DMS53 (cell line): ENCODE measurements at places on chromosomes 13 and 19.

- DNase-seq = peak; percentile 42
Measured at GRCh38 chr19:3132971-3133792, 2.7 kb upstream of the GNA15 start.

DNA sequence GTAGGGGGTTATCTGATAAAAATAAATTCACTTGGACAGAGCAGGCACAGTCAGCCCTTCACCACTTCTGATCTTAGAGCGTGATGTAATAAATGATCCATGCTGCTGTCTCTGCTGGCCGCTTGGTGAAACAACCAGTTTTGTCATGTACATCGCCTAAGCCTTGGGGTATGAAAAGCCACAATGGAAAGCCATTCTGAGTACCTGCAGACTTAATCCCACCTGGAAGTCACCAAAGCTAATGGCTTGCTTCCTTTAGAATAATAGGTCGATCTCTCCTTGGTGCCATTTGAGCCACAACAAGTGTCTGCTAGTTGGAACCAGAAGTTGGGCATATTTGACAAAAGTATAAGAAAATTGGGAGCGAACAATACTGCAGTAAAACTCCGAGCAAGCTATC lies 1649.7 kb upstream of the SPRY2 start:
- DNase-seq = no peak

DNA sequence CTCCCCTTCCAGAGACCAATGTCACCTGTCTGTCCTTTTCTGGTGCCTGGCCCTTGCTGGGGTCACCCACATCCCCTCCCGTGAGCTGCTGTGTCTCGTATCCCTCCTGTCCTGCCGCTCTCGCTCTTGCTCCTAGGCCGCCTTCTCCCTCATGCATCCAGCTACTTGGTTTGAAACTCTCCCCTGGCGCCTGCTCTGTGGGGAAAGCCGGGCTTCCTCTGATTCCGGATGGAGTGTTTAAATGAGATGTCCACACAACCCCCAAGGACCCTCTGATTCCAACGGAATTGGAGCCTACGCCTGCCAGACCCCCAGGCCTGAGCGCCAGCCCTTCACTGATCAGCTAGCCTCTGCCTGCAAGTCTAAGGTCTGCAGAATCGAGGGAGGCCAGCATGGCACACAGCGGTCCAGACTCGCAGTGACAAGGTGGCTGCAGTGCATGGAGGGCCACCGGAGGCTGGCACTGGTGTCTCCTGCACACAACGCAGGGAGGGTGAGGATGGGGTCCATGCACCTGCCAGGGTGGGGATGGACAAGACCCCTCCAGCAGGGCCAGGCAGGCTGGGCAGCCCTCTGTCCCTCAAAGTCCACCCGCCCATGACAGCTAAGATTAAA lies 47.2 kb downstream of the RFX2 start:
- no peak for DNase-seq

- DNase-seq = no peak
Measured at GRCh38 chr13:27077451-27077850, 94.2 kb downstream of the USP12 start.

DNA sequence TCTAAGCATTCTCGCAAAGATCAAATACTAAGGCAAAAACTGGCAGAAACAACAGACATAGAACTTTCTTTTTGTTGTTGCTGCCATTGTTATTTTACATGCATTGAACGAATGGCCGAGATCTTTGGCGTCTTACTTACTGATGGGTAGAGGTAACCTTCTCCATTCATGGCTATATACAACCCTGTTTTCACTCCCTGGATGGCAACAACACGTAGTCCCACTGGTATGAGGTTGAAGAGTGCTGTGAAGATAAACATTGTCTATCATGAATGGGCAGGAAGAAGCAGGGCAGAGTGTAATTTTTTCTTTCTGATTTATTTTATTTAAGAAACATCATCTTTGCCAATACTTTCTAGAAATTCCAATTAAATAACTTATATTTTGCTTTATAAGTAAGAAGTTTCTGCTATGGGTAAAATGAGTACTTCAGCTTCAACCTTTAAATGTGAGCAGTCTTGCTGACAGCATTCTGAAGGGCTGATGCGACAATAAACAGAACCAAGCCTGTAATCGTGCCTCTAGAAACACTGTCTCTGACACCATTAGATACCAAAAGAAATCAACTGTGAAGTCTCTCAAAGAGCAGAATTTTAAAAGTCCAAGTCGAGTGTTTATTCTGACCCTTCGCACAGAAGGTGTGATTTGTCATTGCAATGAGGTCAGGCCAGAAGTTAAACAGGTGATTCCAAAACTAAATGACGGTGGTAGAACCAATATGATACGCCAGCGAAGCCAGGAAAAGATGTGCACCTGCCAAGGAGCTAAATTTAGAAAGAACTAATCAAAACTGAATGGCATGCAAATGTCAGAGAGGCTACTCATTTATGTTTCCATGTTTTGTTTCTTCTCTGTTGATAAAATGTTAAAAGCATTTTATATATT lies 416.4 kb downstream of the ITGBL1 start:
- DNase-seq = peak; percentile 51

- DNase-seq = no peak
Measured at GRCh38 chr13:20938302-20938701, 35.8 kb upstream of the XPO4 start.

DNA sequence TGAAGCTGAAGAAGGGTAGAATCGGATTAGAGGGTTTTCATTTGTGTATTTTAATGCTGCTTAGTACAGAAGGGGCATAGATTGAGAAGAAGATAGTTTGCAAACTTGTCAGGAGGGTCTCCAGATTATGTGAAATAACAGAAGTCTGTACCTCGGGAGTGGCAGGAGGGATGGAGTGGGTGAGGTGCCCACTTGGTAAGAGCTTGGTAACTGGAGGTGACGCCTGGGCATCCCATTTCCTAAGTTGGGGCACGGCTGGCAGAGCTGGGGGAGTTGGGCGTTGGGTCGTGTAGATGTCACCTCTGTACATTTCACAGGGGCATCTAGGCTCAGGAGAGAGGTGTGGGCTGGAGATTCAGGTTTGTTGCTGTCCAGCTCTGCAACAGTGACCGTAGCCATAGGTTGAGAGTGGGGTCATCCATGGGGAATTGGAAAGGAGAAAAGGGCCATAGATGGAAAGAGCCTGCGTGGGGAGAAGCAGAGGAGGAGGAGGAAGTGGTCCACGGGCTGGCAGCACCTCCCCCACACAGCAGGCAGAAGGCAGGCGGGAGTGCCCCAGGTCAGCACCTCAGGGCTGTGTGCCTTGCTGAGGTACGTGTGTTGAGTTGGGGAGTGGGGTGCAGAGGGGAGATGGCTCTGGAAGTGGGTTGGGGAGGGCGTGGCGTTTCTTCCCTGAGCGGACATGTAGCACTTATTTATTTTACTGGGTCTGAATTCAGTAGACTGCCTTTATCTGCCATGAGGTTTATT lies 31.2 kb downstream of the MPHOSPH8 start:
- DNase-seq = no peak

- DNase-seq = peak; percentile 67
Measured at GRCh38 chr19:3783660-3784584, 2.3 kb downstream of the MATK start.

- no peak for DNase-seq
Measured at GRCh38 chr13:77544355-77544754, 8.8 kb downstream of the SCEL start.
